Germinal center (tissue), 1 donor: ENCODE measurements at places on chromosomes 5 and 9.

DNA sequence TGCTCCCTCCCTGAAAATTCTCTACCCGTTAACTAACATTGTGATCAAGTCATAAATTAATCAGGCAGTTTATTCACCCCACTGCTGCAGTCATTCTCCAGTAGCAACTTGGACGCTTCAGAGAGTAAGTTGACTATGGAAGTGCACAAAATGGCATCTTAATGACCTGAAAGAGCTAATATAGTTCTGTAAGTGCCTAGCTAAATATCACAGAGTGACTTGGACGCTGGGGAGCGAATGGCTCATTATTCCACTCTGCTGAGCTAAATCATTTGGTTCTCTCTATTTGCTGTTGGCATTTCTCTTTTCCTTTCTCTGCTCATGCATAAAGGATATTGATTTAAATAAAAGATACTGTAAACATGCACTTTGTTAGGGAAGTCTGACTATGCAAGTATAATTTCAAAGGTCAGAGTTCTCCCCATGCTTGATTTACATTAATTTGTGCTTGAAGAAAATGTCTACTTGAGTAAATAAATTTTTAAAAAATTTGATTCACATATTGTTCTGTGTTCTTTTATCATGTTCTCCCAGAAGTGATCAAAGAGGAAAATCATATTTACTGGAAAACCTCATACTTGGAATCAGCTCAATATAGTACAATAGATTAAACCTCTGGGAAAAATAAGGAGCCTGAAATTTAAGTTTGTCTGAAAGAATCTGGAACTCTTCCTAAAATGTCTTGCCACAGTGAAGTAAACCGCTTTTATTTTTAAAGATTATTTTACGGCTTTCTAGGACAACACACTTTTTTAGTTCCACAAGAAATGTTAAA is 169.5 kb upstream of the HAPLN1 start:
- no peak for DNase-seq

DNA sequence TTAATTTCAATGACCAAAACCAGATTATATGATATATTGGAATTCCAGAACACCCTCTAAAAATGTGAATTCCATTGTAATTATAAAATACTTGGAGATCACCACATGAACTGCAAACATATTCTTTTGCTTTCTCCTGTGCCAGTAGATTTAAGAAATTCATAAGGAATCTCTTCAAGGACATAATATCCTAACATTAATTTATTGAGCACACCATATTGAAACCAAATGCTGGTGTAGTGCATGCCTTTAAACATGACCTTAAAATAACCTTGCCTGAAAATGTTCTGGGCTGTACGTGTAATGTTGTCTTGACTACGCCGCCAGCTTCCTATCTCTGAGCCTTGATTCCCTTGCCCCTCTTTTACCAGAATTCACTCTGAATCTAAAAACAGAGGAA is 205.0 kb upstream of the ACTBL2 start:
- DNase-seq: no peak

DNA sequence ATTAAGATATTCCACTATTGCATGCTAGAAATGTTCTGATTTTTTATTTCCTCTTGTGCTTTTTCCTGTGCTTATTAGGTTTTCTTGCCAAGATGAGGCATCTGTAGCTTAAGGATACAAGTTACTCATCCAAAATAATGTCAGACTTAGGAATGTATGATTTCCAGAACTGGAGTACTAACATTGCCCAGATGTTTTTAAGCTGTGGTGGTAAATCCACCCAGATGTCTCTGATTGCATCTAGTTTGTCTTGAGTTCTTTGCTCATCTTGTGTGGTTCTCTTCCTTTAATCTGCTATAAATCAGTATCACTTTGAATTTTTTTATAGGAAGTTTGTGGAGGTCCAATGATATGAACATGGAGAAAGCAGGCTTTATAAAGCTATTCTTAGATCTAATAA is 337.5 kb upstream of the ZNF608 start:
- no peak for DNase-seq

GRCh38 chr5:83510260-83510659 is 38.7 kb downstream of the VCAN start:
- no peak for DNase-seq

DNA sequence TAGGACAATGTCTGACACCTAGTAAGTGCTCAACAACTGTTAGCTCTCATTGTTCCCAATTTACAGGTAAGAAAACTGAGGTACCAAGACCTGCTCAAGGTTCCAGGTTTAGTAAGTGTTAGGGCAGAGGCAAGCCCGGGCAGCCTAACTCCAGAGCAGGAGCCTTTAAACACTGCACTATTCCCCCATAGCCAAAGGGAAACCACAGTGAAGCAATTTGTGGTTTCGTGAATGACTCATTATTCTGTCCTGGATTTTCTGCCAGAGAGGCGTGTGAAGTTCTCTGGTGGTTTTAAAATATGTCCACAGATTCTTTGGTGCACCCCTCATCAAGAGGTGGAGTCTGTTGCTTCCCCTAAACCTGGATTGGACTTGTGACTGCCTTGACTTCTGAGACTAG is 1.0 kb upstream of the MCC start:
- no peak for DNase-seq

DNA sequence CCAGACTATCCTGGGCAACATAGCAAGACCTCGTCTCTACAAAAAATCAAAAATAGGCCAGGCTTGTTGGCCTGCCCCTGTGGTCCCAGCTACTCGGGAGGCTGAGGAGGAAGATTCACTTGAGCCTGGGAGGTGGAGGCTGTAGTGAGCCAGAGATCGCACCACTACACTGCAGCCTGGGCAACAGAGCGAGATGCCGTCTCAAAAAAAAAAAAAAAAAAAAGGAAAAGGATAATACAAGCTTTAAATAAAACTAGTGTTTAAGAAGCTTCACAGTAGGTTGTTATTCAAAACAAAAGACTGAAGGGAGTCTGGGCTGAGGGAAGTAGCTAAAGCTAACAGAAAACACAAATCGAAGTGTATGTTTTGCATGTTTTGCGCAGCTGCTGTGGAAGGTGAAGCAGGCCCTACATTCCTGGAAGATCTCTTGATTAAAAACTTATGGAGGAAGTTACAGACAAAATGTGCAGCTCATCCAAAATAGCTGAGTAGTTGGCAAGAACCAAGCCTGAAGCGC is 581 bp upstream of the C9orf40 start:
- DNase-seq: no peak

GRCh38 chr9:33349743-33350142 is 52.6 kb downstream of the AQP7 start:
- no peak for DNase-seq

DNA sequence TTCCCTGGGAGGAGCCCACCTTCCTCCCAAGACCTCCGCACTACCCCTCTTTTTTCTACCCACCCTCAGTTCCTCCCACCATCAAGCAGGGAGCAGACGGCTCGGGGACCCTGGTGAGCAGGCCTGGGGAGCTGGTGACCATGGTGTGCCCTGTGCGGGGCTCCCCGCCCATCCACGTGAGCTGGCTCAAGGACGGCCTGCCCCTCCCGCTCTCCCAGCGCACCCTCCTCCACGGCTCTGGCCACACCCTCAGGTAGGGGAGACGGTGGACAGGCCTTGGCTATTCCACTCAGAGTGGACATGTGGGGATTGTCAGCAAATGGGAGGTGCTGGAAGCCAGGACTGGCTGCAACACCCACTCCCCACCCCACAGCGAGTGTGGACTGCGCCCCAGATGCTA is 52.9 kb upstream of the ASS1 start:
- no peak for DNase-seq

DNA sequence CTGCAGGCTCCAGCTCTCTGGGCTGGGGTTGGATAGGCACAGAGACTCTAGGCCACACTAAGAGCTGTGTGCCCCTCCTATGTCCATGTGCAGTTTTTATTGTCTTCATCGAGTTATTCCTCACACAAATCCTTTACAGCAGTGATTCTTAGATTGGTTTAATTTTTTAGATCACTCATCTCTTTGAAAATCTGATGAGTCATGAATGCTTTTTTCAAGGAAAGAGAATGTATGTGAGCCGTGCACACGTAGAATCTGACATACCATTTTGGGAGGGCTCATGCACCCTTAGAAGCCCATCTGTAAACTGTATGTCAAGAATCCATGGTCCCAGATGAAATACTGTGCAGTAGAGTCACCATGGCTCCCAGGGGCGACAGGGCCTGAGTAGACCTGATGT is 100.7 kb upstream of the S1PR3 start:
- no peak for DNase-seq

DNA sequence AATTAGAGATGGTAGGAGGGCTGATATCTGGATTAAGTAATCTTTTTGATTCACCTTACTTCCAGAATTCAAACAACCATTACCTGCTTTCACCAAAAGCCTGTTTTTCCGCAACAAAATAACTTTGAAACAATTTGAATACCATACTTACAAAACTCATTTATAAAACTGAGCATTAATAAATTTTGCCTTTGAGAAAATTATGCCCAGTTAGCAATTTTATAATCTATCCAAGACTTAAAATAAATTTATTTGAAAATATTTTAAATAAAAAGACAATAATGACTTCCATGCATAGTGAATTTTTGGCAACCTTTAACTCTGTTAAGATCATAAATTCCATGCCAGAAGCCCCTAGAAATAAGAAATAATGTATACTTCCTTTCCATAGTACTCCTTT is 71.3 kb upstream of the FTMT start:
- DNase-seq: no peak

GRCh38 chr9:129834489-129835127 is 467 bp downstream of the C9orf78 start:
- DNase-seq: peak; percentile 30

- no peak for DNase-seq
Measured at GRCh38 chr9:137052998-137053943, 590 bp downstream of the ENTPD2 start.

- DNase-seq: peak; percentile 54
Measured at GRCh38 chr5:158511454-158511853, 588.3 kb downstream of the EBF1 start.

DNA sequence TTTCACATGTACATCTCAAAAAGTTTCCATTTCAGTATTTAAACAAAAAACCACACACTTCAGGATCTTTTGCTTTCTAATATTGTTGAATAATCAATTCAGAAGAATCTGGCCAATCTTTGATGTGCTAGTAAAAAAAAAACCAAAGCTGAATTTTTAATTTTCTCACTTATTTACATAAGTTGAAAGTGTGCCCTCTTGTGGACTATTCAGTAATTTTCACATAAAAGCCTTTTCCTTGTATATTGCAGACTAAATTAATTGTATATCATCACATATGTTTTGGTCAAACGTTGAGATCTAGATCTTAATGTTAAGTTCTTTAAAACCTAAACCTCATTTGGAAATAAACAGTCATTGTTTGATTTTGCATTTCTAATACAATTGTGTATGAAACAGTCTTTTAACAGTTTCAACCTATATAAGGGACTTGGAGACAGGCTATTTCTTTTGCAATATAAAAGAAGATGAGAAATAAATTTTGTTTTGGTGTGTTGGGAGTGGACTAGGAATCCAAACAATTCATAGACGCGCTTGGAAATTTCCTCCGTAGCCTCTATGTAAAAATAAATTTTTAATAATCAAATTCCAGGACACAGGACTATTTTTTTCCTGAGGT is 68.1 kb downstream of the NIPBL start:
- DNase-seq: peak; percentile 38

GRCh38 chr5:543351-543750 is 19.1 kb upstream of the SLC9A3 start:
- DNase-seq: no peak

DNA sequence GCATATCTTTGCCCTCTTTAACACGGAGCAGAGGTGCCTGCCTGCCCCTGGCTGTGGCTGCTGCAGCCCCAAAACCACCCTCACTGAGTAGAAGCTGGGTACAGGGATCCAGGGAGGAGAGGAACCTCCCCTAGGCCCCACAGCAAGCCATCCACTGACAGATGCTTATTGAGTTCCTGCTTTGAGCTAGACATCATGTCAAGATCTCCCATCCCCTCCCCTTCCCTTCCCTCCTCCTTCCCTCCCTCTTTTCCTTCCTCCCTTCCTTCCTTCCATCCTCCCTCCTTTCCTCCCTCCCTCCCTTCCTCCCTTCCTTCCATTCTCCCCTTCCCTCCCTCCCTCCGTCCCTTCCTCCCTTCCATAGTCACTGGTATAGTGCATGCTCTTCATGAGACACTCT is 29.3 kb downstream of the GOLGA2 start:
- no peak for DNase-seq

GRCh38 chr9:82805027-82805426 is 257.9 kb downstream of the RASEF start:
- no peak for DNase-seq

DNA sequence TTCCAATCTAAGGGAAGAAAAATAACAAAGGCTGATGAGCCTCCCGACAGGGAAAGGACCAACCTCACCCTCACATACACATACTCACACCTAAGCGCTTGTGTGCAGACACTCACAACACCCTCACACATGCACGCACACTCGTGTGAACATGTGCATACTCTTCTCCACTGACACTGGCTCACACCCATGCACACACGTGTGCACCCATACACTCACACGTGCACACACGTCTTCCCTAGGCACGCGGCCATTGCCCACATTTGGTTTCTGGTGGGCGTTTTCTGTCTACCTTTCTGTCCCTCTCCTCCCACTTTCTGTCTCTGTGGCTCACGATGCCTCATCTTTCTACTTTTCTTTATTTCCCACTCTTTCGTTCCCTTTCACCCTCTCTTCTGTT is 169.7 kb upstream of the MVB12B start:
- DNase-seq: no peak

DNA sequence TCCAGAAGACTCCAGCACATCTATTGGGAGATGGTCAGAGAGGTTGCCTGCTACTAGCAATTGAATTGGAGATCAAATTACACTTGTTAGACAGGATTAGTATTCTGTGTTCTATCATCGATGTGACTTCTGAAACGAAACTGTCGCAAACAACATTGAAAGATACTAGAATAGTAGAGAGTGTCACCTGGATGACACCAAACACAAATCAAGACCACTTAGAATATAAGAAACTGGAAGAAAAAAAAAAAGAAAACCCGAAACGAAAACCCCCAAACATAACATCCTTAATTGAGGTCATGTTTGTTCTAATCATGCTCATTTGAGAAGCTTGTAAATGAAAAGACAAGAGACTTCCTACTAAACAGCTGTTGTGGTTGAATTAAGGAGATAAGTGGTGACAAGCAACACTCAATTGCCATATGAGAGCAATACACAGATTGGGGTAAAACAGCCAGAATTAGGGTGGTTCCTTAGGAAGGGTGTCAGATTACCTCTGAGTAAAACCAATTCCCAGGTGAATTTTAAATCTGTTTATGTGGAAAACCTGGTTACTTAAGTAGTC is 97.6 kb downstream of the BASP1 start:
- DNase-seq: peak; percentile 31

- DNase-seq: no peak
Measured at GRCh38 chr9:114460513-114461199, 44.6 kb downstream of the WHRN start.

- DNase-seq: no peak
Measured at GRCh38 chr5:125461641-125462072, 715.2 kb upstream of the ZNF608 start.

DNA sequence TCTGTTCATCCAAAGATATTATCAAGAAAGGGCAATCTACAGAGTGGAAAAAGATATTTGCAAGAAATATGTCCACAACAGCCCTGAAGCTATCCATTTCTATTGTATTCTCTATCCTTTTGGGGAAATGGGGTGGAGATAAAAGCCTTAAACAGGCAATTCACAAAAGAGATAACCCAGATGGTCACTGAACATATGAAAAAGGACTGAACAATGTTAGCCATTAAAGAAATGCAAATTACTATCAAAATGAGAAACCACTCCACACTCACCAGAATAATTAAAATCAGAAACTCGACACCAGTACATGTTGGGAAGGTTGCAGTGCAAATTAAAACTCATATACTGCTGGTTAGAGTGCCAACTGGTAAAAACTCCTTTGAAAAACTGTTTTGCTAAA is 955.2 kb upstream of the DMAC1 start:
- no peak for DNase-seq
